AG04449 (cell line): ENCODE measurements at places on chromosomes 16 and 17.

DNA sequence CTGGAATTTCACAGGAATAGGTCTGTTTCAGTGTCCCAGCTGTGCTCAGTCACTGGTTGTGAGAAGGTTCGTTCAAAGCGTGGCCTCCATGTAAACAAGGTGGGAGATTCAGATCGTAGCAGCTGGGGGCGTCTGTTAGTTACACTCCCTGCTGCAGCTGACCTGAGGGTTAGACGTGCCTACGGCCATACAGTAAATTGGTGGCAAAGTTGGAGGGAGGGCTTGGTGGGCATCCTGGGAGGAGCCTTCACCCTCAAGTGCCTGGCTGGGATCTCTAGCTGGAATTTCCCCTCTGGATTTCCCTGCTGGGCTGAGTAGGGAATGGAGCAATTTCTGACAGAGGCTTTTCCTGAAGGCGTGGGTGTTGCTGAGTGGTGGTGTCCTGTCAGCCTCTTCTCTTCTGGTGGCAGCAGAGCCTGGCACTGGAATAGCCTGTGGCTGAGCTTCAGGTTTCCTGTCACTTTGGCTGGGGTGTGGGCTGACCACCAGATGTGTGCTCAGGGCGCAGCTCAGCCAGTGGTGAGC, 6.4 kb downstream of the FCSK start:
- no peak for DNase-seq

GRCh38 chr17:31997005-31997404, 10.2 kb upstream of the LRRC37B start:
- no peak for DNase-seq

DNA sequence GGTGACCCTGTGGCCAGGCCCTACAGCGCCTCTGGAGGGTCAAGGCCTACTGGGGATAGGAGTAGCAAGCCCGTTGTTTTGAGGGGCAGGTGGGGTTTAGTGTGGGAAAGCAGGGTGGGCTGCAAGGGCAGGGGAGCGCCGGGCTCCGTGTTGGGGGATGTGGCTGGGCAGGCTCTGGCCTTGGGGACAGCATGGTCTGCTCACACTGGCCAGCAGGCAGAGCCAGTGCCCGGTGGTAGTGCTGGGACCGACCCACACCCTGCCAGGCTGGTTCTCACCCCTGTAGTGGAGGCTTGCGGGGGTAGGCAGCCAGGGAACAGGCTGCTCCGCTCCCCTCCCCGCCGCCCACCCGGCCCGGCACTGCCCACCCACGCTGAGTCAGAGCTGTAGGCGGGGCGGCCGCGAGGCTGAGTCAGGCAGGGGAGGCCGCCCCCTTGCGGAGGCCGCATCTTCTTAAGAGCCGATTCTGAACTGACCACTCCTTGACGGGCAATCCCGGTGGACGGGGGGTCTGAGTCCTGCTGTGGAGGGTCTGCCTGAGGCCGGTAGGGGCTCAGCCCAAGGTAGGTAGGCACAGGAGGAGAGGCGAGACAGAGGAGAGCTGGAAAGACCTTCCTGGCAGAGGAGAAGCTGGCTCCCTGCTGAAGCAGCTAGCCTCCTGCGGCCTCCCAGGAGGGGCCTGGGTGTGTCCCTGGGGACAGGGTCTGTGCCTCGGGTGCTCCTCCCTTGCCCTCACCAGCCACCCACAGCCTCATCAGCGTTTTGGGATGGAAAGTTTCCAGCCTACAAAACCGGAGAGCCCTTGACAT, 62.4 kb downstream of the BAIAP2 start:
- DNase-seq: no peak

DNA sequence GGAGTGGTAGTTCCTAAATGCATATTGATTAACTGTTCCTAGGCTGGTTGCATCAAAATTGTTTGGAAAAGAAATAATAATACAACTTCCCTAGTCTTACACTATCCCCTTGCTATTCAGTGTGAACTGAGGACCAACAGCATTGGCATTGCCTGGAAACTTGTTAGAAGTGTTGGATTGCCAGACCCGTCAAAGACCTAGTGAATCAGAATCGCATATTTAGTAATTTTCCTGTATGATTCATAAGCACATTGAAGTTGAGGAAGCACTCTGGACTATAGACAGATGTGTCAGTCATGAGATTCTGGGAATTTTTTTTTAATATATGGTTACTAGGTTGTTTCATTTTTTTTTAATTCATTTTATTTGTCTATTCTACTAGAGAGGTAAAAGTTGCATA, 34.7 kb upstream of the KCNJ16 start:
- DNase-seq: no peak

- no peak for DNase-seq
Measured at GRCh38 chr17:36016555-36016954, 1.2 kb downstream of the CCL23 start.

DNA sequence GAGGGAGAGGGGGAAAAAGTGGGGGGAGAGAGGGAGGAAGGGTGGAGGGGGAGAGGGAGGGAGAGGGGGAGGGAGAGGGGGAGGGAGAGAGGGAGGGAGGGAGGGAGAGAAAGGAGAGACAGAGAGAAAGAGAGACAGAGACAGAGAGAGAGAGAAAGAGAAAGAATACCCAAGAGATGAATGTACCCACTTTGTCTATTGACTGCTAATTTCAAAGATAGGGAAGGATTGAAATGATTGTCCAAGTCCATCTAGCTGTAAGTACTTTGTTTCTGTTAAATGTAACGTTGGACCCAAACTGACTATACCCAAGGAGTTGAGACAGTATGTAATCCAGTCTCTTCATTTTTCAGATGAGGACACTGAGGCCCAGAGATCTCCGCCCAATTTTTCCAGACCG, 374.9 kb downstream of the GRIN2A start:
- no peak for DNase-seq

- DNase-seq: no peak
Measured at GRCh38 chr16:1154291-1154886, 1.5 kb downstream of the CACNA1H start.

GRCh38 chr16:20850981-20851380, 44.7 kb downstream of the REXO5 start:
- DNase-seq: no peak

GRCh38 chr16:23564575-23565363, 7.2 kb downstream of the UBFD1 start:
- DNase-seq: no peak

- no peak for DNase-seq
Measured at GRCh38 chr17:49793309-49793708, 4.8 kb downstream of the KAT7 start.

GRCh38 chr17:37219876-37220606, 155.7 kb upstream of the C17orf78 start:
- DNase-seq: no peak

DNA sequence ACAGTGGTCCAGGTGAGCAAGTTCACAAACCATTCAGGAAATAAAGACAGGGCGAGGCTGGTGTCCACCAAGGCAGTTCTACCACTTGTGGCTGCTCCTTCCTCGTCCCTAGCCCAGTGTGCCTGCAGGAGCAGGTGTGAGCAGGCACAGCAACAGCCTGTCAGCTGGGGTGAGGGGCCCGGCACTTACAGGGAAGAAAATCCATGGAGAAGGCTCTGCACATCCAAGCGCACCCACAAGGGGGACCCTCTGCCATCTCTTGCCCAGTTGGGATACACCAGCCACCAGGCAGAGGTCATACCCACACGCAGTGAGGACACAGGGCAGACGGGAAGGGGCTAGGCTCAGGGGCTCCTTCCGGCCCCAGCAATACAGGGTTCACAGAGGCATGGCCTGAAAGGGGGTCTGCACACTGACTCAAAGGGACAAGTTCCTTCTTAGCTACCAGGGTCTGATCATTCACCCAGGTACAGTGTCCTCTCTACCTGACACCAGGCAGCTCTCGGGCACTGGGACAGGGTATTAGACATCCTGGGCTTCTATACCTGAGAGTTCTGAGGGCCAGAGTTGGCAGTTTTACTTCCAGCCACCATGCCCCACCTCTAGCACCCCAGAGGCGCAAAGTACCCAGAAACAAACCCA, 27.0 kb downstream of the CDIP1 start:
- no peak for DNase-seq

DNA sequence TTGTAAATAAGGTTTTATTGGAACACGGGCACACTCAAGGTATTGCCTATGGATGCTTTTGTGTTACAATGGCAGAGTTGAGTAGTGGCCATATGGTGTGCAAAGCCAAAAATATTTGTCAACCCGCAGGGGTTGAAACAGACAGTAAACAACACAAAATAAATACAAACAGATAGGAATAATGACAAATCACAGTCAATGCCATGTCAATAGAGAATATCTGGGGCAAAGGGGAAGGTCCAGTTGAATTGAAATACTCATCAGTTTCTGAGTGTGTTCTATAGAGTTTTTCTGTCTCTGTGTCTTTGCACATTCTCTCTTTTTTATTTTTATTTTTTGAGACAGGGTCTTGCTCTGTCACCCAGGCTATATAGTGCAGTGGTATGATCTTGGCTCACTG, 37.5 kb downstream of the PITPNC1 start:
- no peak for DNase-seq

GRCh38 chr16:67881621-67882161, 3.0 kb upstream of the NRN1L start:
- DNase-seq: no peak

DNA sequence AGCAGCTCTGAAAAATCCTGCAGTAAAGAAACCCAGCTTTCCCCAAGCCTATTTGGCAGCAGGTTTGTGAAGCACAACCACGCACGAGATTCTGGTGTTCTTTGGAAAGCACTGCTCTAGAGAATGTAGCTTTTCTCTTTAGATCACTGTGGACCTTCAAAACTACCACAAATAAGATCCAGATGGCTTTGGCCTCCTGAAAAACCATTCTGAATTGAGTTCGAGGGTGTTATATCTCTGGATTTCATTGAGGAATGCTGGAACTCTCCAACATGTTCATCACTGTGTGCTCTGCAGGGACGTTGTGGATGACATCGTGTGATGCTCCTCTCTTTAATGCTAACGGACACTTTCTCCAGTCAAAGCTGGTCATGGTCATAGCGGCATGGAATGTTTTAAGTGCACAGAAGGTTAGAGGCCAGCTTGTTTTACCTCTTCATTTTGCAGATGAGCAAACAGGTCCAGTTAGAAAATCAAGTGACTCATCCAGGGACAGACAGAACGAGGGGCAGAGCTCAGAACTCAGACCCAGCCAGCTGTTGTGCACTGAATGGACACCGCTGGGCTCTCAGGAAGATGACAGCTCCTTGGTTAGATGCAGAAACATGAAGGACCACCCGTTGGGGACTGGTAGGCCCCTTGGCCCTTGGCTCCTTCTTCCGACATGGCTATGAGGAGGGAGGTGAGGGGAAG, 37.2 kb downstream of the CCDC42 start:
- no peak for DNase-seq

GRCh38 chr16:49699841-49700175, 156.1 kb downstream of the ZNF423 start:
- DNase-seq: no peak

GRCh38 chr17:5913032-5913531, 157.1 kb upstream of the WSCD1 start:
- no peak for DNase-seq

GRCh38 chr17:71710816-71711215, 410.0 kb upstream of the SOX9 start:
- DNase-seq: no peak

GRCh38 chr17:68346448-68346847, 55.2 kb downstream of the ARSG start:
- no peak for DNase-seq

DNA sequence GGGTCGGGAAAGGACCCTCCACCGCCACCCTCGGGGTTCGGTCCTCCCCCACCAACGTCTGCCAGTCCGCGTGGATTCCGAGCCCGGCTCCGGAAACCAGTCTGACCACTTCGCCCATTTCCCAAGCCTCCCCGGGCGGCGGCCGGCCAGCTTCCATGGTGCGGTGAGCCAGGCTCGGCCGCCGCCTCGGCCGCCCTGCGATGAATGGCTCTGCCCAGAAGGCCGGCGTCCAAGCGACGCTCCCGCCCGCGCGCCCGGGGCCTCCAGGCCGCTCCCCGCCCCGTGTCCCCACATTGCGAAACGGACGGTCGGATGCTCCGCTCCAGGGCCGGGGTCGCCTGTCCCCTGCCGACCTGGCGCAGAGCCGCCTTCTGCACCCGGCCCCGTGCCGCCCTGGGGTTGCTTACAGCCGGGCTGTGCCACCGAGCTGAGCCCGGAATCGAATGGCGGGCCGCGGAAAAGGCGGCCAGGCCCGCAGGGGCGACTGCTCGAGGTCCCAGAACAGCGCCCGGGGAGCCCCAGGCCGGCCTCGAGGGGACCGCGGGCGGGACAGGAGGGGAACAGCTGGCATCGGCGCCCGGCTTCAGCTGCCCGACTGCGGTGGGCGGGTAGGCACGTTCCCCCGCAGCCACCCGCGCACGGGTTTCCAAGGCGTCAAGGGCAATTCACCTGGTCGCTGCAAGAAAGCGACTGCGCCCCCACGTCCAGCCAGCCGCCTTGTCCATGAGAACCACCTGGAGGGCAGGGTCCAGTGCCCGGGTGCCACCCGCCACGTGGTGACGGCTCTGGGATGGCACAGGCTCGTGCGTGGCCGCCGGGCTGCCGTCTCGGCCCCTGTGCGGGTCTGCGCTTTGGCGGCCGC, 18.3 kb upstream of the CBX8 start:
- DNase-seq: no peak

- no peak for DNase-seq
Measured at GRCh38 chr16:74451951-74452758, 30.9 kb upstream of the CLEC18B start.

- DNase-seq: no peak
Measured at GRCh38 chr17:607361-608147, 107.1 kb downstream of the VPS53 start.

GRCh38 chr16:19808061-19808641, 76.5 kb downstream of the GPRC5B start:
- no peak for DNase-seq

DNA sequence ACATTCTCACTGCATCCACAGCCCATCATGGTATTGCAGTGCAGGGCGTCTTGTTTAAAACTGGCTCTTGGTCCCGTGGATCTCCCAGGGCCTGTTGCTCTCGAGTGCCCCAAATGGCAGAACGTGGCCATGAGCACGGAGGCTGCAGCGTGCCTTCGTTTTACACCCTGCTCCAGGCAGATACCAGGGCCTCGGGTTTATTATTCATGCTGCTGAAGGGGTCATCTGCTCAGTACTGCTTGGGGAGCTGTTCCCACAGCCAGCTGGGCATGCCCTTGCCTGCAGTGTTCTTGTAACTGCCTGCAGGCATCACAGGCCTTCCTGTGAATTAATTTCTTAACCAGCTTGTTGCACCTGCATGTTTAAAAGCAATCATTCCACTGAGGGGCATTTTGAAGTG, 129.7 kb upstream of the CHMP6 start:
- DNase-seq: no peak

- DNase-seq: no peak
Measured at GRCh38 chr16:50335196-50335958, 33.4 kb downstream of the BRD7 start.

- no peak for DNase-seq
Measured at GRCh38 chr17:55414983-55415382, 6.7 kb downstream of the MMD start.

DNA sequence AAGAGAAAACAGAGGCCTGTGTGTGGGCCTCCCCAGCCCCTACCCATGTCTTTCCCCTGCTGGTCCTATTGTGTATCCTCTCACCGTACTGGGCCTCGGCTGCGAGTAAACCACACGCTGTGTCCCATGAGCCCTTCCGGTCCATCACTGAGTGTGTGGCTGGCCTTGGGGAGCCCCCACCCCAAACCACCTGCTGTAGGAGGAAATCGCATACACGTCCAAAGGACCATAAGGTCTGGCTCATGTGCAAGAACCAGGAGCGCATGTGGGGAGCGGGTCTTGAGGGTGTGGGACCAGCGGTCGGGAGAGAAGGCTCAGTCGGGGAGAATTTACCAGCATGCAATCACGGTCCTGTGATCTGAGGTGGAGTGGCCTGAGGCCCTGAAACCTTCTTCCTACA, 38.4 kb upstream of the DNAH17 start:
- no peak for DNase-seq
